ENCODE measurements at places on chromosomes 7 and 10.

GRCh38 chr7:55502858-55503440, 69.4 kb downstream of the VOPP1 start:
- DNase-seq = no peak

DNA sequence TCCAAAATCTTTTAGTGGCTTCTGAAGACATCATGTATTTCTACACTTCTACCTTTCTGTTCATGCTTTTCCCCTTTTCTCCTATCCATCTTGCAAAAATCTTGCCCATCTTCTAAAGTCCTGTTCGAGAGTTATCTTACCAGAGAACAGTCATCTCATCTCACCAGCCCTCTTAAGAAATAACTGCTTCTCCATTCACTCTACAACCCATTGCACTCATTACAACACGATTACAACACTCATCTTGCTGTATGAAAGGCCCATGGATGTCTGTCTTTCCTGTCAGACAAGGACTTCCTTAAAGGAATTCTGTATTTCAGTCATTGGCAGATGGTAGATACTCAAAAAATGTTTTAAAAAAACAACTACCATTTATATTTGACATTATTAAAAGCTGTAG, 30.8 kb downstream of the ZNF438 start:
- DNase-seq = no peak

- DNase-seq = no peak
These were observed 57.7 kb downstream of the PPP1R3C start for GRCh38 chr10:91575044-91575610.

- no peak for DNase-seq
These were observed 30.4 kb downstream of the CNTNAP2 start for GRCh38 chr7:146146831-146147486.

- no peak for DNase-seq
These were observed 45.4 kb downstream of the VIM start for GRCh38 chr10:17273403-17273802.

GRCh38 chr10:114575417-114576131, 82.5 kb downstream of the ABLIM1 start:
- no peak for DNase-seq

DNA sequence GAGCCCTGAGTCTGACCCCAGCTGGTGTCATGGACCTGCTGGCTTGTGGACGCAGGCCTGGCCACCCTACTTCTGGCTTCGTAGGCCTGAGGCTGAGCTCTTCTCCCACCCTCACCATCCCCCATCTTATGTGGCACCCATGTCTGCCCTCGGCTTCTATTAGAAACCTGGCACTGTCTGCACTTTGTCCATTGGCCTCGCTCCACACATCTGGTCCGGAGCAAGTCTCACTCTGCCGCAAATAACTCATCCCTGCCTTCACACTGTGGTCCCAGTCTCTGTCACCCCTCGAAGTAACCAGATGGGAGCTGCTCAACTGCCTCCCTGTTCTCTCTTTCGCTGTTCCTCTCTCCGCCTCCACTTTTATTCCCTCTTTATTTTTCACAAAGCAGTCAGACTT, 78.6 kb downstream of the TRRAP start:
- DNase-seq = no peak

- no peak for DNase-seq
These were observed 39.3 kb downstream of the CELF2 start for GRCh38 chr10:11057018-11057417.

DNA sequence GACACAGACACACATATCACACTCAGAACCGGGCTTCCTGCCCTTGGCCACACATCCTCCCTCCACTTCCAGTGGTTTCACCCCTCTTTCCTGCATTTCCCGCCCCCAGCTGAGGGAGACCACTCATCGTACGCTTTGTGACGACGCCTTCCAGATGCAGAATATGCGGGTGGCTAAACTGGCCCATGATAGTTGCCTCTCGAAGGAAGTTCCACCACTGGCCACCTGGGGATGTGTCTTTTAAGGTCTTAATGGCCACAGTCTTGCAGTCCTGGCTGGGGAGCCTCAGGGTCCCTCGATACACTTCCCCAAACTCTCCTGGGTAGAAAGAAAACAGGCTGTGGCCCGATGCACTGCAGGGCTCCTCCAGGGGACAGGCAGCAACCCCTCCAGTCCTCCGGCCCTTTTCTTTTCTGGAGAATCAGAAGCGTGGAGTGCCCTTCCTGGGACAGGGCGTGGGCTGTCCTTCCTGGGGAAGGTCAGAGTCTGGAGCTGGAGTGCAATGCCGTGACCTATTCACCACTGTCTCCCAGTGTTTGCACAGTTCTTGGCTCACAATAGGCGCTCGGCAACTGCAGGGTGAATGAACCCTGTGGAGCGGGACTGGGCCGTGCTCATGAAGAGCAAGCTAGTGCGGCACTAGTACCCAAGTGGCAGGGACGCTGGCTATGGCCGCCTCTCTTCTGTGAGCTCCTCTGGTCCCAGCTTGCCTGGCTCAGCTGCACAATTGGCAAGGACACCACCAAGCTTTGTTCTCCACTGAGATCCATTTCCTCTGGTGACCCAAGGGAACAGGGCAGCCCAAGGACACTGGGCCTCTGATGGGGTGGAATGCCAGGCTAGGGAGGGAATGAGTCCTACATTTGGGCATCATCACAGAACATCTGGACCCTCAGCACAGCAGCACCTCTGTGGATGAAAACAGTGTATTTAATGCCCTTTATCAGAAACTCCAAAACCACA, 13.2 kb downstream of the EPHA1 start:
- DNase-seq = no peak

DNA sequence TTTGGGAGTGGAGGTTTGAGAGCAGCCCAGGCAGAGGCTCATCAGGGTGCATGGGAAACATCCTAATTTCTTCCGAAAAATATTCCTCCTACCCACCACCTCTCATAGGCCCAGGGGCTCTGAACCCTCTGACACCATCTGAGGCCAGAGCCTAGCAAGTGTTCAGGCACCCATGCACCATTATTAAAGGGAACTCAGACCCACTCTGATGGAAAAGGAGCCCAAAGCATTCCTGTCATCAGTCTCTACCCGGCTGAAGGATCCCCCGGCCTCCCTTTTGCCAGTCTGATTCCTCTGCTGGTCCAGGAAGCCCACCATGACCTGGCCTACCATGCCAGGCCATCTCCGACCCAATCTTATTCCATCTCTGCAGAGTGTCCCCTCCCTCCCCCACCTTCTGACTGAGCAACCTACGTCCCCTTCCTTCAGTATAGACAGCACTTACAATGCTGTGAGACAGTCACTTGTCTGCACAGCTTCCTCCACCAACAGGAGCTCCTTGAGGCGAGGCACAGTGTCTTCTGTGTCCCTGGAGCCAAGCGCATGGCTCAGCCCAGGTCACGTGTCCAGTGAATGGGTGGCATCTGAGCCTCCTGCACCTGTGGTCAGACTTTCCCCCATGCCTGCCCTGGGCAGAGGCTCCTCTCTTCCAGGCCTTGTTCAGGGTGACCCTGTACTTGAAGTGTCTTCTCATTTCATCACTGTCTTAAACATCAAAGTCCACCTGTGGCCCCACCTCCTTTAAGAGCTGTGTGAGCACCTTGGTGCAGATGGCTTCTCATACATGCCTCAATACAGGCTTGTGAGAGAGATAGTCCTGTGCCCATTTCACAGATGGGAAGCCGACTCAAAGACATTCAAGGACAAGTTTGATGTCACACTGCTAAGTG, 889 bp upstream of the GPR15LG start:
- DNase-seq = no peak

GRCh38 chr10:135132-135600, at the start of gene ZMYND11:
Gene ZMYND11, plus strand, starts transcription at chr10:135455. Its CDS starts 44,558 bp downstream, at chr10:180013.
- no peak for DNase-seq

DNA sequence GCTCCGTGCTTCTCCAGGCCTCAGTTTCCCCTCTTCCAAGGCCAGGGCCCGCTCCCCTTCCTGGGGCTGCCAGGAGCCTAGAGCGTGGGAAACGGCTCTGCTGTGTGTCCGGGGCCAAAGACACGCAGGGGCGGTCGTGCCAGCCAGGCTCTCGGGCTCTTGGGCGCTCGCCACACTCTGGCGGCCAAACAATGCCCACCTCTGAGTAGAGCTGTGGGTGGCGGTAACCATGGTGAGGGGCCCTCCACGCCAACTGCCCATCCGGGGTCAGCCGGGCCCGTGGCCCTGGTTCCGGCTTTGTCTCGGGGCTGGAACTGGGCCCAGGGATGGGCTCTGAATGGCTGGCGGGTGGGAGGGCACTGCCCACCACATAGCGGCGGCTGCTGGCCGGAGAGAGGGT, 16.0 kb downstream of the GRIFIN start:
- no peak for DNase-seq

GRCh38 chr10:5634918-5635317, 31.5 kb downstream of the ASB13 start:
- no peak for DNase-seq

GRCh38 chr7:30164567-30164966, 29.8 kb downstream of the MTURN start:
- DNase-seq = no peak

DNA sequence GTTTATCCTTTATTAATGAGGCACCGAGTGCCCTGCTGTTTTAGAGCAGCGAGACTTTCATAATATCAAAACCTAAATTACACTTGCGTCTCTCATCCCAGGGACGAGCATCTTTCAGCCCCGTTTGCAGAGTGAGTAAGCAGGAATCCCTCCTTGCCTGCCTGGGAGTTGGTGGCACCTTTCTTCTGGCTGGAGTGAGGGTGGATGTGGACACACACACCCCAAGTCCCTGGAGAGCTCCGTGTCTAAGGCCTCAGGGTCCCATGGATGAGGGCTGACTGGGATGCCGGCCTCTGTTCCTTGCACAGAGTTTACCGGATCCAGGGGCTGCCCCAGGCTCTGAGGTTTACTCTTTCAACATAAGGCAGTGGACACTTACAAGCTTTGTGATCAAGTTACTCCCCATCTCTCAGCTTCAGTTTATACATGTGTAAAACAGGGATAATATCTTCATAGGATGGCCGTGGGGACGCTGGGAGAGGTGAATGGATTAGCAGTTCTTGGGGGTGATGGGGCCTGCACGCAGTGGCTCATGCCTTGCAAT, 24.5 kb downstream of the POLL start:
- no peak for DNase-seq

DNA sequence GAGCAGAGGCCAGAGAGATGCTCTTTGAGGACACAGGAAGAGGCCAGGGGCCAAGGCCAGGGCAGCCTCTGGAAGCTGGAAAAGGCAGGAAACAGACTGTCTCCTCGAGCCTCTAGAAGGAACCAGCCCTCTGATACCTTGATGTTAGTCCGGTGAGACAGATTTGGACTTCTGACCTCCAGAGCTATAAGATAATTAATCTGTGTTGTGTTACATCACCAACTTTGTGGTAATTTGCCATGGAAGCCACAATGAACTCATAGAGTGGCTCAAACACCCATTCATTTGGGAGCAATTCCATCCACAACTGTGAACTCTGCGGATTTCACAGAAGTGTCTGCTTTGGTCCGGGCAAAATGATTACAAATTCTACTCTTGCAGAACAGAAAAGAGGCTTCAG, 48.7 kb downstream of the OAT start:
- no peak for DNase-seq
